ENCODE measurements at places on chromosomes 13 and 19. TPM values are rescaled to one million over a fixed set of nuclear protein-coding genes. Genes with fewer than 3 reads are reported as not detected.

The PROZ gene
- not detected for total RNA-seq

The VSTM1 gene
- total RNA-seq = not detected

The ZNF226 gene
- total RNA-seq = 17.9 TPM

The C13orf42 gene
- not detected for total RNA-seq

The PRR12 gene
- total RNA-seq = 4.5 TPM

The FGF22 gene
- not detected for total RNA-seq

The PSENEN gene
- total RNA-seq = 18.4 TPM

The KISS1R gene
- not detected for total RNA-seq

The FPR2 gene
- total RNA-seq = not detected

The ZNF507 gene
- total RNA-seq = 13.8 TPM

The CACNG8 gene
- total RNA-seq = 0.50 TPM

The SIAH3 gene
- not detected for total RNA-seq

The IL12RB1 gene
- 0.33 TPM for total RNA-seq

The LRRC4B gene
- total RNA-seq = 2.0 TPM
